ENCODE measurements at places on chromosomes 5 and 9.

GRCh38 chr5:22514231-22514630, 338.9 kb downstream of the CDH12 start:
- DNase-seq, result no peak

DNA sequence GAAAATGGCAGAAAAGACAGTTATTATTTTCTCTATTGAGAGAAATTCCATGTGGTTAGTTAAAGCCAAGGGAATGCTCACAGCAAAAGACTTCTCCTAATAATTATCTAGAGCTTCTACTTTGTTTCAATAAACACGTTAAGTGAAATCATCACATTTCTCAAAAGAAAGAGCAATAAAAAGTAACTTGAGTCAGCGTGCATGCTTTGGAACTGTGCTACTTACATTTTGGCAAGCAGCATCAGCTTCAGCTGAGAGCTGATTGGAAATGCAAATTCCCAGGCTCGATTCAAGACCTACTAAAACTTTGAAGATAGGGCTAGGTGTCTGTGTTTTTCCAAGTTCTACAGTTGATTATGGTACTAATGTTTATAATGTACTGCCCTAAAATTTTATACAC, 132.1 kb downstream of the CDH18 start:
- no peak for DNase-seq

- DNase-seq, result no peak
These were observed 45.0 kb downstream of the NEURL1B start for GRCh38 chr5:172686111-172686510.

DNA sequence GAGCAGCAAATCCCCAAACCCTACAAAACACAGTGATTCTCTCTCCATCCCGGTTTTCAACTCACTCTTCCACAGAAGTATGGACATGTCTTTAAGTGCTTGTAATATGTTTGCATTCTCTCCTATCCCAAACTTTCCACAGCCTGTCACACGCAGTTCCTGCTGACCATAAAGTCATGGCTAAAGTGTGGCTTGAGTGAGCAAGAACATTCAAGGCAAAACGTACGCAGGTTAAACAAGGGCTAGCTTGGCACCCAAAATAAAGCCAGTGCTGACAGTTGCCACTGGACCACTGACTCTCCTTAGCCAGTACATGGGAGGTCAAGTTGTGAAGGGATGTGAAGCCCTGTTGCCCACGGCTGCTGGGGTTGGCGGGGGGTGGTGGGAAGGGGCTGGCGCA, 211.1 kb upstream of the IRX1 start:
- DNase-seq, result no peak

GRCh38 chr9:132214027-132214622, 52.3 kb downstream of the NTNG2 start:
- peak; percentile 82 for DNase-seq

GRCh38 chr5:154989626-154990025, 23.9 kb upstream of the KIF4B start:
- no peak for DNase-seq

DNA sequence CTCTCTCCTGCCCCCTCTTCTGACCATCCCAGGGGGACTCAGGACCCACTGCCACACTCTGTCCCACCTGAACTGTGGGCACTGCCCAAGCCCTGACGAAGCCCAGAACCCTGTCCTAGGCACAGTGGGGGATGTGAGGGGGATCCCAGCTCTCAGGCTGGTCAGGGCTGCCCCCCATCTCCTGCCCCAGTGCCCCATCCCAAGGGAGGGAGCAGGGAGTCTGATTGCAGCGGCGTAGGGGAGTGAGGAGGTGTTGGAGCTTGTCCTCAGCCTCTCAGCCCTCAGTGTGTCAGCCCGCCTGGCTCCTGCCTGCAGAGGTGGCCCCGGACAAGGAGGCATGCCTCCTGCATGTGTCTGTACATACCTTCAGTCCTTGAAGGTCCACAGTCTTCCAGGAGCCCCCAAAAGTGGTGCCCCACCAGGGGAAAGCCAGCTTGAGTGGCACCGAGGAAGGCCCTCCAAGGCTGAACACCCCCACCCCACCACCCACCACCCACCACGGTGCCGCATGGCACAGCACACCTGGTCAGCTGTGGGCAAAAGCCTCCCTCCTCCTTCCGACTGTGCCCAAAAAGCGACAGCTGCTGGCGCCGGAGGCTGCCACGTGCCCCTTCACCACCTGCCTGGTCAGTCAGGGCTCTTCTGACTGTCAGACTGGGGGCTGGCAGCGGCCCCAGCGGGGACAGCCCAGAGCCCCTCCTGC, 930 bp downstream of the SARDH start:
- DNase-seq, result peak; percentile 62

GRCh38 chr9:20619487-20620200, 2.7 kb downstream of the MLLT3 start:
- no peak for DNase-seq

GRCh38 chr9:95116808-95117204, 200.7 kb downstream of the FANCC start:
- no peak for DNase-seq

DNA sequence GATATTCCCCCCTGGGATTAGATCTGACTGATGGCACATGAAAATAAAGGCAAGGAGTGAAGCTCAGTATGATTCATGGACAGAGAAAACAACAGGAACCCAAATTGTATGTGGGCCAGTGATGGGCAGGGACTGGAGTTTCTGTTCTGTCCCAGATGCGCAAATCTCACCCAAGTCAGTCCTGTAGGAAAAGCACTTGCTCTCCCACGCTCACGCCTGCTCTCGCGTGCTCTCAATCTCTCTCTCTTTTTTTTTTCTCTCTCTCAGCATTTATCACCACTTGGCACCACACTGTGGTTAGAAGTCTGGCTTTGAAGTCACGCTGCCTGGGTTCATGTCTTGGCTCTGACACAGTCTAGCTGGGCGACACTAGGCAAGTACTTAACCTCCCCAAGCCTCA, 106.5 kb upstream of the LRRTM2 start:
- no peak for DNase-seq

- DNase-seq, result no peak
These were observed 16.5 kb upstream of the QRFP start for GRCh38 chr9:130912932-130913598.

- peak; percentile 92 for DNase-seq
These were observed 55.7 kb downstream of the DPYSL3 start for GRCh38 chr5:147453875-147454814.

DNA sequence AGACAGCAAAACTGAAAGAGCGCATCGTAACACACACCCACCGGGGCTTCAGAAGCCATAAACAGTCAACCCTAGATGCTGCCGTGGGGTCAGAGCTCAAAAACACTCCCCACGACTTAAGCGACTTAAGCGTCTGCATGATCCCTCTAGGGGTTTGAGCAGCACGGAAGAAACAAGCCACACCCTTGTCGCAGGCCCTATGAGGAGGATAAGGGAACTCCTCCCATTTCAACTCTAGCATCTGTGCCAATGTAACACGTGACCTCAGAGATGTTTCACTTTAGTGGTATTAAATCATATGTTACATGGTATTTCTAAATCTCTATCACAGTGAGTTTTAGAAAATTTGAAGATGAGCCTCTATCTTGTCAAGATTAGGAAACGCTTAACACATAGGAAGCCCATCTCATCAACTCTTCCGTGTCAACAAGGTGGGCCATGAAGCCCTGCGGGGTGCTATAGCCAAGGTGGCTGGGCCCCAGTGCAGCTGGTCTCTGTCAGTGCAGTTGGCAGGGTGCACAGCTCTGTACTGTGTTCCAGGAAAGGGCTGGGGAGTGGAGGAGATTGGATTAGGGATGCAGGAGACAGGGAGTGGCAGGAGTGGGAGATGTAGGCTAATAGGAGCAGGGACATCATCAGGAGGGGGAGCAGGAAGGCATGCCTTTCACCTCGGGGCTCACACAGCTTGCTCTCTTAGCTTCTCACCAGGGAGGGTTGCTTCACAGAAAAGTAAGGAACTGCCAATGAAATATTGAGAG, 33.1 kb downstream of the ZCCHC9 start:
- no peak for DNase-seq

GRCh38 chr5:98651715-98652114, 121.7 kb upstream of the RGMB start:
- no peak for DNase-seq

- no peak for DNase-seq
These were observed 205.6 kb downstream of the ZNF462 start for GRCh38 chr9:107068581-107068980.

- DNase-seq, result no peak
These were observed 213.0 kb downstream of the PJA2 start for GRCh38 chr5:109196823-109197160.

DNA sequence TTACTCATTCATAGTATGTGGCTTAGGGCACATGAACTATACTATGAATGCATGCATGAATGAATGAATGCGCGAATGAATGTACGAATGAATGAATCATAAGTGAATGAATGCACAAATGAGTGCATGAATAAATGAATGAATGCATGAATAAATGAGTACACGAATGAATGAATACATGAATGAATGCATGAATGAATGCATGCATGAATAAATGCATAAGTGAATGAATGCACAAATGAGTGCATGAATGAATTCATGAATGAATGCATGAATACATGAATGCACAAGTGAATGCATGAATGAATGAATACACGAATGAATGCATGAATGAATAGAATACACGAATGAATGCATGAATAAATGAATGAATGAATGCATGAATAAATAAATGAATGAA, 52.5 kb upstream of the FCN1 start:
- no peak for DNase-seq

- DNase-seq, result no peak
These were observed 93.5 kb downstream of the SSBP2 start for GRCh38 chr5:81657386-81657785.

DNA sequence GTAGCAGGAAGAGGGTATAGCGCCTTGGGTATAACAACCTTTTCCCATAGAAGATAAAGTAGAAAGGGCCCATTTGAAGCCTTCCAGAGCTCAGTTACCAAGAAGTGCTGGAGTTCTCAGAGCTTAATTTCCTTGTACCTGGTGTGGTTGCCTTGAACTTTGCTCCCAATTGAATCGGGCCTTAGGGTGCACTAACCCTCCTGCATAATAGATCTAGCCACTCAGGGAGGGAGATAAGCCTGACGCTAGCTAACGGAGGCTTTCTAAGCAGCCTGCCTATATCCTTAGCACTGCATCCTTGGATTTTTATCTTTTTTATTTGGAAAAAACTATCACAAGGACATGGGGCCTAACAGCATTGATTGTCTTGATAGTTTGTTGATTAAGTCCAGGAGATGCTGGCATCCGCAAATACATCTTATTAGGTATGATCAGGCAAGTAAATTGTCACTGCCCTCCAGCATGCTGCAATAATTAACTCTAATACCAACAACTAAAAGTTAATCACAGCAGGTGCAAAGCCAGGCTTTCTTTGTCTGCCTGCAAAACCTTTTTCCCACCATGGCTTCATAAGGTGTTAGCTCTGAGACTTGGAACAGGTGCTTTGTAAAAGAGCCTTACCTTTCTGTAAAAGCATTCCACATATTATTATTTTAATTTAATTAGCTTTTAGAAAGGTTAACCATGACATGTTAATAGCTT, 199.4 kb downstream of the SREK1 start:
- DNase-seq, result no peak

GRCh38 chr5:51225789-51226742, 157.2 kb upstream of the ISL1 start:
- no peak for DNase-seq

DNA sequence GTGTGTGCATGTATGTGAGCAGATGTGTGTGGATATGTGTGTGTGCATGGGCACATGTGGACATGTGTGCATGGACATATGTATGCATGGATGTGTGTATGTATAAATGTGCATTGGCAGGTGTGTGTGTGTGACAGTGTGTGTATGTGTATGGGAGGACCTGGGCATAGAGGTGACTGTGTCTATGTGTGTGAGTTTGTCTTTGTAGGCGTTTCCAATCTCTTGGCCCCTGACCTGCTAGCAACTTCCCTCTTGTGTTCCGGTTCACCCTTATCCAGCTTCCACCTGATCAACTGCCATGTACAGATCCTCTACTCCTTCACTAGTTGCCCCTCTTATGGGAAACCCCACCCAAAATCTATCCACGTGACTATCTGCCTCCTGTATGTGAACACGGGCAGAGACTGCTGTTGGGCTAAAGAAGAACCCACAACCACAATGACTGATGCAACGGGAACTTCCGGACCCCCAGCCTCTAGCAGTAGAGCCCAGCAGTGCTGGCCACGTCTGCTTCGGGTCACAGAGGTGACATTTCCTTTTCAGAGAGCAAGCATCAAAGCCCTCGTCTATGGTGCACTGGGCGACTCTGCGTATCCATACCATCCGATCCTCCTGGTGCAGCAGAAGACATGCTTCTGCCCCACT, 24.9 kb upstream of the GADD45G start:
- no peak for DNase-seq

All from upper lobe of right lung (tissue), 1 donor.